ENCODE measurements at places on chromosomes 5 and 9.

- no peak for DNase-seq
Observed at GRCh38 chr9:107868186-107868585, 378.6 kb upstream of the KLF4 start.

- DNase-seq = peak; percentile 35
Observed at GRCh38 chr9:2727966-2728613, 10.8 kb downstream of the KCNV2 start.

DNA sequence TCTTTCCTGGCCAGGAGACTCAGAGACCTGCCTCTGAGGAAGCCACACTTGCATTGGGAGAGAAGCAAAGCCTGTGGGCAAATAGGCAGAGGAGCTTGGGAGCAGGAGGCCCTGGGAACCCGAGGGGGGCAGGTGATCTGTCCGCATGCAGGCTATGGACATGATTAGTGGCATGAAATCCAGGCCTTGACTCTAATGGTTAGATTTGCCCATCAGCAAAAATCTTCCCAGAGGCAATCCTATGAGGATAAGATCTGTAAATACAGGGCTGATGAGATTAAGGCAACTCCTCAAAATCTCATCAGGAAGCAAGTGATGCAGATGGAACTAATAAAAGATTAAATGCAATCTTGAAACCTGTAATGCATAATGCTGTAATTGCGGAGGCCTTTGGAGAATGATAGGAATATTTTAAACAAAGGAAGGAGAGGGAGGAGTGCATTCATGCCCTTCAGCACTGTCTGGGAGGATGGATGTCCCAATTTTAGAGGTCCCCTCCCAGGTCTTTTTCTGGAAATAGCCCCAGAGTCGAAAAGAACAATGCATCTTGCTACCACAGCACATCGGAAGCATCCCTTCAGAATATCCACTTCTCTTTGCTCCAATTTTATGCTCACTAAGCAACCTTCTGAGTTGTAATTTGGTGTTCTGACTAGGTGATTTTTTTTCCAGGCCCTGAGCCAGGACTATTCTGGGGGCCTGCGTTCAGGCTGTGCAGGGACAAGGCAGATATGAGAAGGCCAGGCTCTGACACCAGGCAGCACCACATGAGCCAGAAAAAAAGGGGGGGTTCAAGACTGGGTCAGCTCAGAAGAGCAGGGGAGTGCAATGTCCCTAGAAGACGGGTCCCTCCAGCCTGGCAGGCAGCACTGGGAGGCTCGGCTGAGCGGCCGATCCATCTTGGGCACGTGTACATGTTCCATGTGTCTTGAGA lies 66.5 kb downstream of the MED10 start:
- no peak for DNase-seq

DNA sequence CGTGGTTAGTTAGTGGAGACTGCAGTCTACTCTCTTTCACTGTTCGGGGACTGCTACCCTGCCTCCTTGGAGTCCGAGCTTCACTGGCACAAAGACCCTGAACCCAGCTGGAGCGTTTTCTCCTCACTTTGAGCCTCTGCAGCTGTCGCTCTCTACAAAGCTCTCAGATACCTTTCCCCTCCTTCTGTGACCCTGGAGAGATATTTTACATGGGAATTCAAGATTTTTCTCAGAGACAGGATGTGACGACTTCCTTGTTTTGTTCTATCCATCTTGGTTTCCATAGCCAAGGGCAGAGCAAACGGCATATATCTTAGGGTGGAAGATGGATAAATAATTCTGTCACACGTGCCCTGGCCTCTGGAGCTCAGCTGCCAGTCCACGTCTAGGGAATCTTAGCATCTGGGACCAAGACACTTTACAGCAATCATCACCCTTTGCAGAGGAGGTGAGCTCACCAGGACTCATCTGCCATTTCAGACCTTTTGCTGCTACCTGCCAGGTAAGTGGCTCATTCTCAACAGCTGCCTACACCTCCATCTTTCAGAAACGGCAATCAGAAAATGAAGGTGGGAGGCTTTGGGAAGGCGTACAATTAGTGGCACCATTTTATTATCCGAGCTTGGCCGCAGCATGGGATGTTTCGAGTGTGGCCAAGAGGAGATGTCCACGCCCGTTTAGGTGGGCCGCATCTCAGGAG lies at the start of gene BTNL9:
BTNL9 (plus strand) TSS at position 336 of the 700 bp plus-strand sequence. CDS start 5,224 bp downstream, outside the sequence.
- DNase-seq = no peak

GRCh38 chr9:76561900-76562299 lies 102.9 kb downstream of the GCNT1 start:
- no peak for DNase-seq

DNA sequence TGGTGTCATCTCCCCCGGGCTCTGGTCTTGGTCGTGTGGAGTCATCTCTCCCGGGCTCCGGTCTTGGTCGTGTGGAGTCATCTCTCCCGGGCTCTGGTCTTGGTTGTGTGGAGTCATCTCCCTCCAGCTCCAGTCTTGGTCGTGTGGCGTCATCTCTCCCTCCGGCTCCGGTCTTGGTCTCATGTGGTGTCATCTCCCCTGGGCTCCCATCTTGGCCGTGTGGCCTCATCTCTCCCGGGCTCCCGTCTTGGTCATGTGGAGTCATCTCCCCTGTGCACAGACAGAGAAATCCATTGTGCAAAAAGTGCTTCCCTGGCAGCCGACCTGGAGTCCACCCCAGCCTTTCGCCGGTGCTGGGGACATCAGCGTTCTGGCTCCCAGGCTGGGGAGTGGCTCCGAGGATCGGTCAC lies 91.1 kb upstream of the CACNA1B start:
- no peak for DNase-seq
